Lower lobe of right lung (tissue), 2 donors: ENCODE measurements at places on chromosomes 5 and 9. TPM values are rescaled to one million over a fixed set of nuclear protein-coding genes. Genes with fewer than 3 reads are reported as not detected.

GRCh38 chr9:127950513-127951289 lies 13.0 kb upstream of the DPM2 start:
- DNase-seq, result no peak

PRR7 gene
- total RNA-seq, result 1.7 TPM

DNA sequence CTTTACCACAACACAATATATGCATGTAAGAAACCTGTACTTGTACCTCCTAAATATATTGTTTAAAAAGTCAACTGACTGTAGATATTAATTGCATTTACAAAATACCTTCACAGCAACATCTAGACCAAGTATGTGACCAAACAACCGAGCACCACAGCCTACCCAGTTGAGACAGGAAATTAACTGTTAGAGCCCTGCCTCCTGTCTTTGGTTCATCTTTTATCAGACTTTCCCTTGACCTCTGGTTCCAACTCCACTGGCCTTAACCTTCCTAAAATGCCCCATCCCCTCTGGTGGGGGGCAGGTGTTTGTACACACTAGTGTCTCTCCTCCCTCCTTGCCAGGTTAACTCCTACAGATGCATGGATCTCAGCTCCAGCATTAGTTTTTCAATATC lies 155.0 kb upstream of the PANK3 start:
- no peak for DNase-seq

DNA sequence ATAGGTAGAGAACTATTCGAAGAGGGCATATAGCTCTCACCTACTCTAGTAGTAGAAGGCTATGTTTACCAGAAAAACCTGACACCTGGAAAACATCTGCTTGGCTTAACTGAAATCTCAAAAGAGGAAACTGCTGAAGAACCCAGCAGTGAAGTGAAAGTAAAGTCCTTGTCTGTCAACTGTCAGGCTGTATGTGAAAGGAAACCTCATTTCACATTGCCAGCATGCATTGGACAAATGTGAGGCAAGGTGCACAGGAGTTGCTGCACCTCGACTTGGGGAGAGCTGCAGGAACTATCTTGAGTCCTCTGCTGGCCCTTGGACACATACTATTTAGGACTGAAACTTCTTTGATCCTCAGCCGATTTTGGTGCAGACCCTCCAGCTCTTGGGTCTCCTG lies 53.3 kb downstream of the NREP start:
- no peak for DNase-seq

DNA sequence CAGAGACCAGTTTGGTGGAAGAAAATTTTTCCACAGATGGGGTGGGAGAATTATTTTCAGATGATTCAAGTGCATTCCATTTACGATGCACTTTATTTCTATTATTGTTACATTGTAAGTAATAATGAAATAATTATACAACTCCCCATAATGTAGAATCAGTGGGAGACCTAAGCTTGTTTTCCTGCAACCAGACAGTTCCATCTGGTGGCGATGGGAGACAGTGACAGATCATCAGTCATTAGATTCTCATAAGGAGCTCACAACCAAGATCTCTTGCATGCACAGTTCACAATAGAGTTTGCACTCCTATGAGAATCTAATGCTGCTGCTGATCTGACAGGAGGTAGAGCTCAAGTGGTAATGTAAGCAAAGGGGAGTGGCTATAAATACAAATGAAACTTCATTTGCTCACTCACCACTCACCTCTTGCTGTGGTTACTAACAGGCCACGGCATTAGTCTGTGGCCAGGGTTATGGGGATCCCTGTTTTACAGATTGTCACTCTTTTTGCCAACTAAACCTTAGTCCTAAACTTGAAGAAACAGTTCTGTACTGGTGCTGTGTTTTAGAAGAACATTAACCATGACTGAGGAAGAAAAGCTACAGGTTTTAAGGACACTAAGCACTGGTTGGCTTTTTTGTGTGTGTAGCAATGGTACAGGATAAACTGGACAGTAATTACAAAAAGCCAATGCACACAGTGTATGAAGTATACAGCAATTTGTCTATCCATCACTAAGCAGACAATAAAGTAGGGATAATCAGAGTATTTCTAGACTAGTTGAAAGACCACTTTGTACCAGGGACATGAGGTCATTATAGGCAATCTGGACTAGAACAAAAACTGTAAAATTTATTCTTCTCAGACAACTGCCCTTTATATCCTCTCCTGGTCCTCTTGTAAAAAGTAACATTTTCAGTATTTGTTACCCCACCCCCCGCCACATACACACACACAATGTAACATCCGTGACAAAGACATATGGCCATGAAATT lies 9.9 kb downstream of the TMEM232 start:
- no peak for DNase-seq

BARX1 gene
- not detected for total RNA-seq

- DNase-seq, result no peak
These were observed 86.7 kb downstream of the INSYN2B start for GRCh38 chr5:169893571-169893970.

DNA sequence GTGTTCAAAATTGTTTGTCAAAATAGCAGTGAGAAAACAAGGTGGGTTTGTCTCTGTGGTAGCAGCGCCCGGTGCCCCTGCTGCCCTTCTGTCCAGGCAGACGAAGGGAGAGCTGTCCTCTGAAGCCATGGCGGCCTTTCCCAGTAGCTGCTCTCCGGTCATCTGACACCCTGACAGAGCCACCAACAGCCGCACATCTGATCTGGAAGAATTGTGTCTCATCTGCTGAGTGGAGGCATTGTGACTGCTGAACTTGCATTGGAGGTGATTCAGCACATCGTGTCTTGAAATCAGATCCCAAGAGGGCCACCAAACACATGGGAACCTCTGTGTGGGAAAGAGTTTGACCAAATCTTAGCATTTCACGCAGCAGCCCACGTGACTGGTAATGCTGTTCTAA lies 337.6 kb upstream of the IRX1 start:
- no peak for DNase-seq

GRCh38 chr5:40985501-40985900 lies 76.2 kb downstream of the C7 start:
- DNase-seq, result no peak

DNA sequence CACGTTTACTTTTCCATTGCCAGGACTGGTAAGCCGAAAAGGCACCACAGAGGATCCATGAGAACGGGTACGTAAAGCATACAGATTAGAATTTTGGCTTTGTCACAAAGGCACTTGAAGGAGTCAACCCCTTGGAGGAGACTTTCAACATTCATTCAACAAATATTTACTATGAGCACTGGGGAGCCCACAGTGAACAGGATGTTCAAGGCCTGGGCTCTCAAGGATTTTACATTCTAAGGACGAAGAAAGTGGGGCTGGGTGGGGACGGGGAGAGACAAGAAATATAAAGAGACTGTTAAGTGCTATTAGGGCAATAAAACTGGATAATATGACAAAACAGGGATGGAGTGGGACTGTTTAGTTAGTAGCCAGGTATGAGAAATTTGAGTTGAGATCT lies 66.0 kb downstream of the KLF4 start:
- no peak for DNase-seq

DNA sequence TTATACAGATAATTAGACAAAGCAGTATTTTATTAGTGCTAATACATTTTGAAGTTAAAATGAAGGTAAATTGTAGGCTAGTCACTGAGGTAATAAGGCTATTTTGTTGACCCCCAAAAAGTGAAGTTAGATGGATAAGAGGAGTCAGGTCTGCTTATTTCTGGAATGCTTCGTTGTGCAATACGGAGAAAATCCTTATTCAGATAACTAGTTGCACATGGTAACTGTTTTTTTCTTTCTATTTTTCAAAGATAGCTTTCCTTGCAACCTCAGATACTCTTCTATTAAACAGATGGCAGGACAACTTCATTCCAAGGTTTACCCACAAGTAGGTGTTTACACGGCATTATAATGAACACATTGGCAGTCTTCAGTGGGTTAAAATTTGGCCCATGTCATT lies 101.1 kb downstream of the TMEM174 start:
- no peak for DNase-seq

DNA sequence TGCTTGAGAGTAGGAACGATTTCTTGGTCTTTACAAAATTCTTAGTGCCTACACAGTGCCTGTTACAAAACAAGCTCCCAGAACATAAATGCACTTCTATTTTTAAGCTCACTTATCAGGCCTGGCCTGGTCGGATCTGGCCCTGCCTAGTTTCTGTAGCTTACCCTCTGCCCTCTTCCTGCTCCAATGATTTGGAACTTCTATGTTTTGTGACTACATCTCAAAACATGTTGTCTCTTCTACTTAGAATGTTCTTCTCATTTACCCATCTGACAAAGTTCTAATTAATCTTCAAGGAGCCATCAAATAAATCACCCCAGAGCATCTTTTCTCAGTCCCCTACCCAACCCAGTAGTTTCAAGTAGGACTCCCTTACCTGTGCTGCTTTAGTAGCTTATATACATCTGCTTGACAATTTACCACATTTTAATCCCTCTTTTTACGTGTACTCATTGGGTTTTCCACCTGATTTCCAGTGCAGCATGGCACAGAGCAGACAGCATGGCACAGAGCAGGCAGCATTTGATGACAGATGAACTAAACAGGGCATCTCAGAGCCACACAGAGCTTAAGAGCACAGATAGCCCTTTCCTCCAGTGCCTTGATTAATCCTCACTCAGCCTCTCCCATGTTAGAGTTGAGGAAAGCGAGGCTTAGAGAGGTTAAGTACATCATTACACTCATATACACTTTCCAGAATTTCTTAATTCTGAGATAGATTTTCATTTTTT lies 171.9 kb downstream of the MAPKAP1 start:
- no peak for DNase-seq

GRCh38 chr5:2039180-2039531 lies 156.4 kb upstream of the IRX4 start:
- DNase-seq, result no peak

TXNDC8 gene
- not detected for total RNA-seq

C7 gene
- 237 TPM for total RNA-seq

GPR150 gene
- total RNA-seq, result 0.18 TPM

SLC6A3 gene
- 0.12 TPM for total RNA-seq

GRCh38 chr5:155101697-155102096 lies 88.1 kb downstream of the KIF4B start:
- DNase-seq, result no peak

DNA sequence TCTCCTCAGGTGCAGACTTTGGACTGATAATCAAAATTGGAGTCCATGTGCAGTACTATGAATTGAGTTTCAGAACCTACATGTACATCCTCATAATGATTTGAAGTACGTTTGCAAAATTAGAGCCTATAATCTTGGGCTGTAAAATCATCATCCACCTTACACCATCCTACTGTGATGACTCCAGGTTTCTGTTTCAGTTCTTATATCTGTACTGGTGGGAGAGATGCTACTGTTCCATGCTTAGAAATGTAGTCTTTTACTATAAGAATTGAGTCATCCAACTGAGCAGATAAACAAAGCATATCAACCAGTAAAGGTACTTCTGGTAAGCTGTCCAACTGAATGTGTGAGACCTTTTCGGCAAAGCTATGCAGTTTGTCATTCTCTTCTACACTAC lies 586.3 kb upstream of the FAM174A start:
- no peak for DNase-seq

GPR151 gene
- not detected for total RNA-seq

DNA sequence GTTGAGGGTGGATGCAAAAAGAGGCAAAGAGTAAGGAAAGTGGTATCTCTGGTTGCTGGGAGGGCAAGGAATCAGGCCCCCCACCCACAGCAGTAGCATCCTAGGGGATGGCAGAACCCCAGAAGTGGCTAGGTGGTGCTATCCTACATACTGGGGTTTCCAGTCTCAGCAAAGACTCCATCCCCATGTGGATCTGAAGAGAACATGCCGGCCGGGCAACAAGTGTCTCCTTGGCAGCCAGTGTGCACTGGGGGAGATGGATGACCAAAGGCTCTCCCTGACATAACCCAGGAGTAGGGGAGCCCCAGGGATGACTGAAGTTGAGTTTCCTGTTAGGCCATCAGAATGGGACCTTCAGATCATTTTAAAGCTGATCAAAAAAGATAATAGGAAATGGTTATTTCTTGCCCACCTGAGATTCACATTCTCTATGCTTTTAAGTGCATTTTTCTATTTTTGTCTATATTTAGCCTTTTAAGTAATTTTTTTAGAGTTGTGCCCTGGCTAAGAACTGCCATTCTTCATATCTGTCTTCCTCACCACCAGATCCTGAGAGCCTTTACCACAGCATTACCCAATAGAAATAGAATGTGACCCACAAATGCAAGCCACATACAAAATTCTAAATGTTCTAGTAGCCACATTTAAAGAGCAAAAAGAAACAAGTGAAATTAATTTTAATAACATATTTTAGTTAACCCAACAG lies 78.7 kb upstream of the SMIM23 start:
- no peak for DNase-seq

GRCh38 chr9:127817881-127818434 lies 15.3 kb downstream of the FPGS start:
- no peak for DNase-seq

DNA sequence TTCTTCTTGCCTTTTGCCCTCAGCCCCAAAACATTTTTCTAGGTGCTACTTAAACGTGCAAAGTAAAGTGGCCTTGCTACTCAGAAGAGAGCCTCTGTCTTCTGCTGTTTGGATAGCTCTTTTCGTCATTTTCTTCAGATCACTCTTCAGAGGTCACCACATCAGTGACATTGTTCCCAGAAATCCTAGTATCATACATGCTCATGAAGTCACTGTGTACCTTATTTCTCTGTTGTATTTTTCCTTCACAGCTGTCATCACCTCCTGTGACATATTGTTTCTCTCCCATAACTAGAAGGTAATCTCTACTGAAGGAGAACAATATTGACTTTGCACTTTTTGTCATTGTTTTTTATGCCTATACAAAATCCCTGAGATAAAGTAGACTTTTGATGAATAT lies 237.0 kb upstream of the CDH18 start:
- no peak for DNase-seq

GRCh38 chr5:664994-665360 lies 28.2 kb downstream of the TPPP start:
- peak; percentile 38 for DNase-seq

GRCh38 chr5:9737265-9737664 lies 107.1 kb upstream of the TAS2R1 start:
- DNase-seq, result no peak

DNA sequence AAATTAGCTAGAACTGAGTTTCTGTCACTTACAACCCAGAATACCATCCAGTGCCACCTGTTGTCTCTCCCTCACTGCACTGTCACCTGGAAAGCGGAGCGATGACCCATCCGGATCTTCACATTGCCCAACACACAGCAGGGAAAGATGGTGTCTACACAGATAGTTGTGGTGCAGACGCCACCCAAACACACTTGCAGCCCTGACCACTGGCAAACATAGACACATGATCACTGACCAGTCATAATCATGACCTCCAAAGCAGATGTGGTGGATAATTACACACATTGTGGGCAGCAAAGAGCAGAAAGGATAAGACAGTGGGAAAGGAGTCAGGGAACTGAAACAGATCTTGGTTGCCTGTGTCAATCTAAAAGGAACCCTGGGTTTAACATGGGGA lies 64.7 kb downstream of the GABBR2 start:
- DNase-seq, result no peak
